GM04504 (cell line): ENCODE measurements at places on chromosomes 1 and 21.

- DNase-seq = no peak
These were observed 24.0 kb upstream of the WASF2 start for GRCh38 chr1:27513958-27514357.

DNA sequence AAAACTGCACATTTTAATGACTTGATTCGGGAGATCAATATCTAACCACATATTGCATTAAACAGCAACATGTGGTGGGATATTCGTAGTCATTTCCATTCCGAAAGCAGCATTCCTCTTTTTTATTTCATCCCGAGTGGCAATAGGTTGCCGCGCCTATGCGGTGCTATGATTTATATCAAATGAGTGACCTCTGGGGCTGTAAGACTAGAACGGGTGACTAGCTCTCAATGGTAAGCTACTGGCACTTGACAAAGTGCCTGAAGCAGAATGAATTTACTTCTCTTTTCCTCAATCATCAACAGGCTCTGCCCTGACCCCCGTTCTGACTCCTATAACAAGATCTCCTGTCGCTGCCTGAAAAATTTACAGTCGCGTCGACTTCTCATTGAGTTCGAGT lies 162.3 kb downstream of the ZNF281 start:
- DNase-seq = no peak

GRCh38 chr1:245039196-245039595 lies 115.6 kb upstream of the KIF26B start:
- DNase-seq = no peak

DNA sequence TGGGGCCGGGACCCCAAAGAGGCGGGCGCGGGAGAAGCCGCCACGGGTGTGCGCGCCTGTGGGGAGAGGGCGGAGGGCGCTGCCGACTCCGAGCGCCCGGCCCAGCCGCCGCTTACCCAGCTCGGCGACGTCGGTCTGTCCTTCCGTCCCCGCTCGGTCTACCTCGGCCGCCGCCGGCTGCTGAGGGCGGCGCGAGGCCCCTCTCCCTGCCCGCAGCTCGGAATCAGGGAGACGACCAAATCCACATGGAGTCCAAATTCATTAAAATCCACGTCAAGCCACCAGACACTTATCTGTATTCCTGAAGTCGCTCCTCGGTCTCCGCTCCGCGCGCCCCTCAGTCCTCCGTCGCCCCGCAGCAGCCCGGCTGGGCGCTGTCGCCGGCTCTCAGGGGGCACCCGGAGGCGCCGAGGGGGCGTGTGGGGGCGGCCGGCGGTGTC lies 637 bp downstream of the PLXNA2 start:
- DNase-seq = no peak

DNA sequence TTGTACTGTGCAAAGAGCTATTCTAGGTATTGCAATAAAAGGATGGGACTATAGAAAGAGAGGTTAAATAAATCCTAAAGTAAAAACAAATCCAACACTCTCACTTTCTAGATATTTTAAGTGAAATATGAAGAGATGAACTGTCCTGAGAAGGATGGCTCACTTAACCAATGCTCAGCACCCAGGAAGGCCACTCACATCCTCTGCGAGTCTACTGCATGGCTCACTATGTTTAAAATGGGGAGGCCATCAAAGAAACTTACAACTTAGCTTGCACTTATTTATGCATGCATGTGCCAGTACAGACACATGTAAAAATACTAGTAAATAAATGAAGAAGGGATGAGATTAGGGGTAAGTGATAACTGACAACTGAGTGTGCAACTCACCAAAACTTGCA lies 37.5 kb downstream of the PLPPR5 start:
- no peak for DNase-seq
